Caco-2 (cell line): ENCODE measurements at places on chromosomes 13 and 19. TPM values are rescaled to one million over a fixed set of nuclear protein-coding genes. Genes with fewer than 3 reads are reported as not detected.

DNA sequence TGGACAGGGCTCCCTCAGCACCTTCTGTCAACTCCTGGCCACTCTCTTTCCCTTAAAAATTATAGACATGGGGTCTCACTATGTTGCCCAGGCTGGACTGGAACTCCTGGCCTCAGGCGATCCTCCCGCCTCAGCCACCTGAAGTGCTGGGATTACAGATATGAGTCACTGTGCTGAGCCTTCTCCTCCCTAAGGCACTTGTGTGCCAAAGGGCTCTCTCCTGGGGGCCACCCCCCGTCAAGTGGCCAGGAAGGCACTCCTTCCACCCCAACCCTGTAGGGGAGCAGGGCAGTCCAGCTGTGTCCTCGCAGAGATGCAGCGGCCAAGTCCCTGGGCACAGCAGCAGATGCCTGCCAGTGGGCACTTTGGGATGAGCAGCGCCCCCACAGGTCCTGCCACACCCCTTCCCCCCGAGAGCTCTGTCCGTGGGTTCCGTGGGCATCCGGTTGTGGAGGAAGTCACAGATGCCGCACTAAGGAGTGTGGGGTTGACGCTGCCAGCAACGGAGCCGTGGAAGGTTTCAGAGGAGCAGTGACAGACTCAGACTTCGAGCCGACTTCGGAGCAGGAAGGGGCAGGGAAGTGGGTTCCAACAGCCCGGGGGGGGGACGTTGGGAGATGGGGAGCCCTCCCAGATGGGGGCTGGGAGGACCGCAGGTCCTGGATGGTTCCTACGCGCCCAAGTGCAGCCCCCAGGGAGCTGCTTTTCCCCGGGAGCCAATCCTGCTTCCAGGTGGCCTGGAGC lies 3.3 kb upstream of the UQCR11 start:
- H3K4me3 ChIP-seq: no peak overlapping the region
- H3K36me3 ChIP-seq: peaks cover 2% of the 10 kb centered on the region; the same call in 1 of the 2 replicates
- H3K27ac ChIP-seq: no peak overlapping the region
- no peaks in the 10 kb centered on the region for H3K27me3 ChIP-seq

DNA sequence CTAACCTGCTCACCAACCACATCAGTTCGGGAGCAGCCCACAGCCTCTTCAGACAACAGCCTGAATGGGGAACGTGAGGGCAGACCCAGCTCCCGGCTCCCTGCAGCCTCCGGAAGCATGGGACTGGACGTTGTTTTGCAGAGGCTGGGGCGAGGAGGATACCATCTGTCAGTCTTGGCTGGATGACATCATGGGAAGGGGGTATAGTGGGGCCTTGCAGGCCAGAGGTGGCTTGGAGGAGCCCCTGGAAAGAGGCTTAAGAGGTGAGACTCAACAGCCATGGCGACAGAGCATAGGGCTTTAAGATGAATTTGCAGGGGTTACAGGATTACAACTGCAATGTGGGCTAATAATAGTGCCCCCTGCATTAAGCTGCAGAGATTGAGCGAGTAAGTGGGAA lies 1.5 kb downstream of the FXYD3 start:
- H3K4me1 ChIP-seq: peaks cover 31% of the 10 kb centered on the region
- H3K27me3 ChIP-seq: no peaks in the 10 kb centered on the region
- H3K27ac ChIP-seq: no peak overlapping the region
- H3K4me3 ChIP-seq: peak overlapping the region; percentile 45
- no peak for DNase-seq

- no peak overlapping the region for H3K4me3 ChIP-seq
- DNase-seq: no peak
- no peak overlapping the region for H3K27ac ChIP-seq
- no peaks in the 10 kb centered on the region for H3K27me3 ChIP-seq
- 0 out of 2 replicates have a peak, but pooled peaks cover 5% of the 10 kb centered on the region for H3K4me1 ChIP-seq
- H3K36me3 ChIP-seq: peaks cover 2% of the 10 kb centered on the region
Measured at GRCh38 chr13:95185311-95185710, 115.9 kb downstream of the ABCC4 start.

DNA sequence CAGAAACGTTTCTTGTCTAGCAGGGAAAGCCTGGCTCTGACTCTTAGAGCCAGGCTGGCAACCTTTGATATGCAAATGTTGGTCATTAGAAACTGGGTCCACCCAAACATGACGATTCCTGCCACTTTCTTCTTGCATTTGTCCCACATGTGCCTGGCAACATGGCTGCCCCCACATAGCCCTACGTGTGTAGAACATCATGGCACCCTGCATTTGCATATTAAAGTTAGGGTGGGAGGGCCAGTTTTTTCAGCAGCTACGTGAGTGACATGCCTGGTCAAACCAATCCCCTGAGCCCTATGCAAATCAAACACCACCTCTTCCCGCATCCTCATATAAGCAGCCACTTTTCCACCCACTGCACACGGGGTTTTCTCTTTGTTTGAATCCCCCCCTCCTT lies 95.0 kb downstream of the LIG4 start:
- H3K36me3 ChIP-seq: no peaks in the 10 kb centered on the region
- H3K27me3 ChIP-seq: no peaks in the 10 kb centered on the region
- DNase-seq: no peak
- H3K27ac ChIP-seq: no peak overlapping the region
- H3K4me3 ChIP-seq: no peak overlapping the region

DNA sequence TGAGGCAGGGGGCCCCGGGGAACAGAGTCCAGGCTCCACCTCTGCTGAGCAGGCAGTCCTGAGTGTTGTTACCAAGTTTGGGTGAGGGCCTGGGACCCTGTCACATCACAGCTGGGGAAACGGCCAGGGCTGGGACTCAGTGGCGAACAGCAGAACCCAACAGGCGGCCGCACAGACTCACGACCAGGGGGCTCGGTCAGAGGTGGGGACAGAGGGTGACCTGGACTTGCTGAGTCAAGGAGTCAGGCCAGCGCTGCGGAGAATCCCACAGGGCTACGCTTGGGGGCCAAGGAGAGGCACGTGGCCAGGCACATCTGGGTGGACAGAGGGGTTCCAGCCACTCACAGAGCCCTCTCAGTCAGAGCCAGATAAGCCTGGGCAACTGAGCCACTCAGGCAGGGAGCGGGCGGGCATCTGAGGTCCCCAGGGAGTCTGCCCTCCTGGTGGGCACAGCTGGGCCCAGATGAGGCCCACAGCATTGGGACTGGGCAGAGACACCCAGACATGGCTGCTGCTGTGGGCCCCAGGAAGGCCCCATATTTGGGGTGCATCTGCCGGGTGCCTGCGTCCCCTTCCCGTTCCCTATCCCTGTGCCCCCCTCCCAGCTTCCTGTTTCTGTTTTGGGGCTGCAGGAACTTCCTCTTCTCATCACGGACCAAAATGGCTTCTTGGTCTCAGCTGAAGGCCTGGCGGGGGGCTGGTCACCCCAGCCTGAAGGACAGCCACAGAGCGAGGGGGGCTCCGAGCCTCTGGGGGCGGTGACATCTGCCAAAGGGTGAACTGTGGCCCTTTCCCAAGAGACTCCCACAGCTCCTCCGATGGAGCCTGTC lies 34.0 kb downstream of the CEBPA start:
- DNase-seq: no peak
- H3K4me3 ChIP-seq: no peak overlapping the region
- no peaks in the 10 kb centered on the region for H3K36me3 ChIP-seq
- peaks cover 3% of the 10 kb centered on the region for H3K4me1 ChIP-seq

- no peaks in the 10 kb centered on the region for H3K4me1 ChIP-seq
- no peak for DNase-seq
- H3K36me3 ChIP-seq: peaks cover 2% of the 10 kb centered on the region; the same call in 1 of the 2 replicates
- H3K27ac ChIP-seq: no peak overlapping the region
Measured at GRCh38 chr13:99311137-99311536, 3.9 kb upstream of the GPR183 start.

GRCh38 chr19:35273686-35274259 lies 5.0 kb downstream of the USF2 start:
- H3K4me1 ChIP-seq: peaks cover 6% of the 10 kb centered on the region
- no peak overlapping the region for H3K4me3 ChIP-seq
- H3K27me3 ChIP-seq: no peaks in the 10 kb centered on the region
- H3K27ac ChIP-seq: no peak overlapping the region
- peaks cover 4% of the 10 kb centered on the region; the same call in 1 of the 2 replicates for H3K36me3 ChIP-seq
- no peak for DNase-seq

GRCh38 chr13:94717916-94718315 lies 5.6 kb upstream of the SOX21 start:
- H3K4me3 ChIP-seq: no peak overlapping the region
- DNase-seq: no peak
- H3K4me1 ChIP-seq: peaks cover 10% of the 10 kb centered on the region
- no peak overlapping the region for H3K27ac ChIP-seq
- H3K36me3 ChIP-seq: no peaks in the 10 kb centered on the region

DNA sequence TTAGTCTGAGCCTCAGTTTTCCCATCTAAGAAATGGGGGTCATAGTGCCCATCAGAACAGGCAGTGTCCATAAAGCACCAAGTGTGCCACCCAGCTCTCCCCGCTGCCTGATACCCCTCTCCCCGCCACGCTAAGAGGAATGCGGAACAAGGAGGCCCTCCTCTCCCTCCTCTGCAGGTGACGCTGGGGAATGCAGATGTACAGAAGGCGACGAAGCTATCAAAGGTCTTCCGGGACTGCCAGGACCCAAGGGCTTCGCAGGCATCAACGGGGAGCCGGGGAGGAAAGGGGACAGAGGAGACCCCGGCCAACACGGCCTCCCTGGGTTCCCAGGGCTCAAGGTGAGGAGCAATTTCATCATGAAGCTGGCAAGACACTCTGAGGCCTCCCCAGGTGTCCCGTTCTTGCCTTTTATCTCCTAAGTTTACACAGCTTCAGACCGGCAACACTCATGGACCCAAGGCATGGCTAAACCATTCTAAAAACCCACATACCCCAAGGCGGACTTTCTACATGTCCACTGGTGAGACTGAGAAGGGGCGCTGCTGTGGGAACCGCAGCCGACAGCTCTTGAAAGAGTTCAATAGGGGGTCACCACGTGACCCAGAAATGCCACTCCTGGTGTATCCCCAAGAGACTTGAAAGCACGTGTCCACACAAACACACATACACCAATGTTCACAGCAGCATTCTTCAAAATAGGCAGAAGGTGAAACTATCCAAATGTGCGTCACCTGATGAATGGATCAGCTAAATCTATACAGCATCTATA lies 102.7 kb downstream of the RAB20 start:
- DNase-seq: no peak
- H3K27ac ChIP-seq: peak overlapping the region; percentile 27

- no peak for DNase-seq
- peaks cover 7% of the 10 kb centered on the region; the same call in 1 of the 2 replicates for H3K4me1 ChIP-seq
- H3K27ac ChIP-seq: no peak overlapping the region
Measured at GRCh38 chr19:48186541-48186991, 16.1 kb downstream of the ZSWIM9 start.

DNA sequence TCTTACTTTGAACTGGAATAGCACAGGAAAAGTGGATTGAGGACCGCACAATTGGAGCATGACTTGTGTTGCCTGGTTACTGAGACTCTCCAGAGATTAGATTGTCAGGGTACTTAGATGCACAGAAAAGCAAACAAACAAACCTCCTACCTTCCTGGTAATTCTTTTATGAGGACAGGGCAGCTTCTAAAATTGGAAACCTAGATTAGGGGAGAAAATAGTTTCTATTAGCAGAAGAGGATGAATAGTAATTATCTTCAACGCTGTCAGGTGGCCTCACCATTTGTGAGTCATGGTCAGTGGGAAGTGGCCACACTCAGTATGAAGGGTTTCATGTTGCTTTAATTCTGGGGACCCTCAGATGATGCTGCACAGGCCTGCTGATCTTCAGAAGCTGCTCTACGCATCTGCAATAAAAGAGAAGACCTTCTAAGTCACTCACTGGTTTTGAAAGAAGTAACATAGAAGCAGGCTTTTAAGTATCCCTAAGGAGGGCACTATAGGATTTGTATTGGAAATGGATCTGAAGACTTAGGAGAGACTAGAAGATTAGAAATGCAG lies 106.8 kb downstream of the LACC1 start:
- H3K4me3 ChIP-seq: no peak overlapping the region
- H3K36me3 ChIP-seq: no peaks in the 10 kb centered on the region
- no peaks in the 10 kb centered on the region for H3K4me1 ChIP-seq
- no peaks in the 10 kb centered on the region for H3K27me3 ChIP-seq
- no peak for DNase-seq

- H3K36me3 ChIP-seq: no peaks in the 10 kb centered on the region
- H3K4me1 ChIP-seq: no peaks in the 10 kb centered on the region
- no peak overlapping the region for H3K4me3 ChIP-seq
- no peak overlapping the region for H3K27ac ChIP-seq
- DNase-seq: no peak
Measured at GRCh38 chr13:108963846-108964600, 334.6 kb downstream of the MYO16 start.

DNA sequence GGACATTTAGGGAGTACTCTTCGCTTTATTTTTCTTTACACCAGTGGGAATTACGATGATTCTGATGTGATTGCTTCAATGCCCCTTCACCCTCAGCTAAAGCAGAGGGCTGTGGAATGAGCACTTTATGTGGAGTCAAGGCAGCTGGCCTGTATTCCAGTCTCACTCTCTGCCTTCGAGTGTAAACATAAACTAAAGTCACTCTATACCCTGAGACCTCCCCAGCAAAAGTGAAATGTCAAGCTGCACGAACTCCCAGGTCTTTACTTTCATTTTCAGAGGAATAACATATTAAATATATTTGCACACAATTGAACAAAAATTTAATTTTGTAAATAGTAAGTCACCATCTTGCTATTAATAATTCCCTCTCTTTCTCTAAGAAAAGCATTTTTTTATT lies 557.1 kb downstream of the DACH1 start:
- no peaks in the 10 kb centered on the region for H3K27me3 ChIP-seq
- no peak overlapping the region for H3K4me3 ChIP-seq
- DNase-seq: no peak
- H3K4me1 ChIP-seq: peaks cover 4% of the 10 kb centered on the region; the same call in 1 of the 2 replicates

- no peak overlapping the region for H3K27ac ChIP-seq
- peaks cover 2% of the 10 kb centered on the region; the same call in 1 of the 2 replicates for H3K36me3 ChIP-seq
- no peak overlapping the region for H3K4me3 ChIP-seq
- peak; percentile 17 for DNase-seq
- peaks cover 9% of the 10 kb centered on the region; the same call in 1 of the 2 replicates for H3K4me1 ChIP-seq
- no peaks in the 10 kb centered on the region for H3K27me3 ChIP-seq
Measured at GRCh38 chr19:7908742-7909461, 5.2 kb downstream of the MAP2K7 start.

Gene IFNL1
- total RNA-seq: not detected in 2 replicates

Gene RFPL4A
- not detected in 2 replicates for total RNA-seq

Gene ZNF264
- 24.9 and 26.2 TPM in 2 replicates for total RNA-seq

Gene PCP2
- total RNA-seq: 0.88 and 1.9 TPM in 2 replicates

Gene FXYD7
- total RNA-seq: not detected in 2 replicates

Gene KLK14
- not detected in 2 replicates for total RNA-seq

Gene CYP2A6
- not detected in 2 replicates for total RNA-seq

Gene CCL25
- not detected in 2 replicates for total RNA-seq

Gene PRTN3
- 0.29 TPM in 1 of 2 replicates, not detected in the other for total RNA-seq

Gene FGF14
- total RNA-seq: not detected in 2 replicates
